ENCODE measurements at places on chromosomes 16 and 17.

GRCh38 chr16:30715750-30716445 lies 16.9 kb downstream of the SRCAP start:
- peak; percentile 17 for DNase-seq

DNA sequence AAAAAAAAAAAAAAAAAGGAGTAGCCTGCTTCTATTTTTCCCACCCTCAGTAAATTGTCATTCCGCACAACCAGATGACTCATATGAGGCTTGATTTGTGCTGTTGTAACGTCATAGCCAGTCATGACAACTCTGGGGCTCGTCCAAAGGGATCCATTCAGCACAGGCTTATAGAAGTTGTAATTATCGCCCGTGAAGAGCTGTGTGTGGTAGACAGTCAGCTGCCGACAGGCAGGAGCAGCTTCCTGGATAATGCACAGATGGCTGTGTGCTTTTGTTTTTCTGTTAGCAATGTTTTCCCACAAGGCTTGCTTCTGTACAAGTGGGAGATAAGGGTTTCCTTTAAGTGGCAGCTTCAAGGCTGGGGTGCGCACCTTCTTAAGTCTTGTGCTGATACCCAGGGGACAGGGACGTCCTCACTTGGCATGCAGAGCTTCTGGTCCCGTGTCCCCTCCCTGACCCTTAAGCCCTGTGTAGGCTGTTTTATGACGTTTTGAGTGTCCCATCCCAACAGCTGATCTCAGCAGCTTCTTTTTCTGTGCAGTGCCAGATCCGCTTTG lies 26.0 kb downstream of the SNX29 start:
- DNase-seq = no peak

GRCh38 chr17:73719588-73720071 lies 75.4 kb upstream of the SDK2 start:
- no peak for DNase-seq

GRCh38 chr16:66798161-66798560 lies 3.2 kb downstream of the TERB1 start:
- DNase-seq = no peak

- DNase-seq = peak; percentile 9
Observed at GRCh38 chr17:18315562-18315922, 449 bp downstream of the SMCR8 start.

DNA sequence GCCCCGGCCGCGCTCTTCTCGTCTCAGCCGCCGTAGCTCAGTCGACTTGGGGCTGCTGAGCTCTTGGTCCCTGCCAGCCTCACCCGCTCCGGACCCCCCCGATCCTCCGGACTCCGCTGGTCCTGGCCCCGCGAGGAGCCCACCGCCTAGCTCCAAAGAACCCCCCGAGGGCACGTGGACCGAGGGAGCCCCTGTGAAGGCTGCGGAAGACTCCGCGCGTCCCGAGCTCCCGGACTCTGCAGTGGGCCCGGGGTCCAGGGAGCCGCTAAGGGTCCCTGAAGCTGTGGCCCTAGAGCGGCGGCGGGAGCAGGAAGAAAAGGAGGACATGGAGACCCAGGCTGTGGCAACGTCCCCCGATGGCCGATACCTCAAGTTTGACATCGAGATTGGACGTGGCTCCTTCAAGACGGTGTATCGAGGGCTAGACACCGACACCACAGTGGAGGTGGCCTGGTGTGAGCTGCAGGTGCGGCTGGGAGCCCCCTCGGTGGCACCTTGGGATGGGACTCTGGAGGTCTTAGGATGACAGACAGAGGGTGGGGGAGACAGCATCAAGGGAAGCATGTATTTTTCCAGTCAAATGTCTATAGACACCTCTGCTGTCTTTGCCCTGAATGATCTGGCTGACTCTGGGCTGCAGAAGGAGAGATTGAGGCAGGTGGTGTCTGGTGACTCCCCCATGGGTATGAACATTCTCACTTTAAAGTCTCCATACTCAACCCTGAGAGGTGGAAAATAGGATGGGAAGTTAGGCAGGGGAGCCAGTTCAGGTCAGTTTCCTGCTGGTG lies 635 bp downstream of the WNK4 start:
- DNase-seq = no peak

- no peak for DNase-seq
Observed at GRCh38 chr17:78185981-78186691, 716 bp downstream of the TK1 start.

GRCh38 chr16:86379505-86379846 lies 130.9 kb upstream of the FOXF1 start:
- DNase-seq = no peak

GRCh38 chr16:1532771-1533170 lies 695 bp upstream of the TMEM204 start:
- no peak for DNase-seq

- DNase-seq = no peak
Observed at GRCh38 chr17:77535435-77535834, 394.7 kb downstream of the SEC14L1 start.

- DNase-seq = no peak
Observed at GRCh38 chr17:7880076-7880868, 8.3 kb upstream of the CHD3 start.

- DNase-seq = no peak
Observed at GRCh38 chr16:35745191-35745590, 2285.8 kb downstream of the TP53TG3F start.

- DNase-seq = no peak
Observed at GRCh38 chr16:57804111-57804837, 2.0 kb upstream of the KIFC3 start.

DNA sequence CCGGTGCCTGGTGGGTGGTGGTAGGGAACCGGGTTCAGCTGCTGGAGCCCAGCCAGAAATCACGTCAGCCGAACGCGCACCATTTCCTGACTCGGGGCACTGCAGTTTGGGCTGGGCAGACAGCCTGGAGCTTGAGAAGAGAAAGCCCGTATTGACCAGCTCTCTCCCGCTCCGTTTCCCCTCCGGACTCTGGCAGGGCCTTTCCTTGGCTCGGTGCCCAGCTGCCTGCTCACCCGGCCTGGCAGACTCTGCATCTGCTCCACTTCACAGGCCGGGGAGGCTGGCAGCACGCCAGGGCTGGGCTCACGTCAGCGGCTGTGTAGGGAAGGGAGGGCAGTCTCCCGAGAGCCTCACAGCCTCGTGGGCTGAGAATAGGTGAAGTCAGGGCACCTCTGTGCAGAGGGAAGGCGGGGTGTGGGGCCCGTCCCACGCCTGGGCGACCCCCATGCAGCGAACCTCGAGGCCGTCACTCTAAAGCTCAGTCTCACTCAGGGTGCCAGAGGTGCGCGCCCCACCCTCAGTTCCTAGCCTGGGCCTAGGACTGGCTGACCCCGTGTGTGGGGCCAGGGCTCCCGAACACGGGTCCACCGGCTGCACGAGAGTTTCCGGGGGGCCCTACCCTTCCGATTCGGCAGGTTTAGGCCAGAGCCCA lies 59.1 kb downstream of the OR1D5 start:
- DNase-seq = peak; percentile 23

DNA sequence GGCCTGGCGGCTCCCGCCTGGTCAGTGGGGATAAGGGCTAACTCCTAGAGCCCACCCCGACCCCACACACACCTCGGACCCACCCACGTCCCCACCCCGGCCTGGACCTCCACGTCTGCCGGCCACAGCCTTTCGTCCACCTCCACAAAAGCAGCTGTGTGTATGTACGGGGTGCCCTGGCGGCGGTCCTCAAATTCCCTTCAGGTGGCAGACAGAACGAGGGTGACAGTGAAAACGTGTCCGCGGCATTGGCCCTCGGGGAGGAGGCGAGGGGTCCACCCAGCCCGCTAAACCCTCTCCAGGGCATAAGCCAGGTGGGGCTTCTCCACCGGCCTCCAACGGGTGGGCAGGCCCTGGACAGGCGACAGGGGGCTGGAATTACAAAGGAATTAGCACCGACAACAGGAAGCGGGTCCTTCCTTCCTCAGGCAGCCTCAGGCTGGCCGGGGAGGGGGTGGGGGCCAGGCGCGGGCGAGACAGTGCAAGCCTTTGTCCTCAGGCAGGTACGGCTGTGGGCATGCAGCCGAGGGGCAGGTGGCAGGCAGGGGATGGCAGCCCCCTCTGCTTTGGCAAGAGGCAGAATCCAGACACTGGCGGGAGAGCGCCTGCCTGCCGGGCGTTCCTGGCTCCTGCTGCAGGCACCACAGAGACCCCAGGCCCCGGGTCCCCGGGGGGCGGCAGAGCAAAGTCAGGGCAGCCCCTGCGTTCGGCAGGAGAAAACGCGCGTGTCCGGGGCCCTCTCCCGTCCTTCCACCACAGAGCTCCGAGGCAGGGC lies 12.3 kb upstream of the PITPNA start:
- no peak for DNase-seq

DNA sequence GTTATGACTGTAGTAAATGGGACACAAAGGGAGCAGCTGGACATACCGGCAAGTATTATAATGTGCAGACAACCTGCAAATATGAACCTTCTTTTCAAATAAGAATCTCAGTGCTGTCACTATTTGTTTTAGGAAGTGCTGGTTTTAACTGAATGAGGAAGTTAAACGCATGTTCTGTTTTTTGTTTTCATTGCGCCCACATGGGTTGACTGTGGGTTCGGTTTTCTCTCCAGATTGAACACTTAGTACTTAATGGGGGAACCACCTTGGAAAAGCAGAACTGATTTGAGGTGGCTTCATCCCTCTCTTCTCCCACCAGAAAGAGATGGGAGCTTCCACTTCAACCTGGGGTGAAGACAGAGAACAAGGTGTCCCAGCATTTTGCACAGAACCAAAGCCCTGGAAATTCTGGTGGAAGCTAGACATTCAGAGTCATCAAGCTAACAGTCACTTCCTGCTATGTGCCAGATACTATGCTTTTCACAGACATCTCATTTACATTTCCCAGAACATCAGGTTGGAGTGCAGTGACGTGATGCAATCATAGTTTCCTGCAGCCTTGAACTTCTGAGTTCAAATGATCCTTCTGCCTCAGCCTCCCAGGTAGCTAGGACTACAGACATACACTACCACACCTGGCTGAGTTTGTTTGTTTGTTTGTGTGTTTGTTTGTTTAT lies 149.8 kb downstream of the CDH13 start:
- no peak for DNase-seq

DNA sequence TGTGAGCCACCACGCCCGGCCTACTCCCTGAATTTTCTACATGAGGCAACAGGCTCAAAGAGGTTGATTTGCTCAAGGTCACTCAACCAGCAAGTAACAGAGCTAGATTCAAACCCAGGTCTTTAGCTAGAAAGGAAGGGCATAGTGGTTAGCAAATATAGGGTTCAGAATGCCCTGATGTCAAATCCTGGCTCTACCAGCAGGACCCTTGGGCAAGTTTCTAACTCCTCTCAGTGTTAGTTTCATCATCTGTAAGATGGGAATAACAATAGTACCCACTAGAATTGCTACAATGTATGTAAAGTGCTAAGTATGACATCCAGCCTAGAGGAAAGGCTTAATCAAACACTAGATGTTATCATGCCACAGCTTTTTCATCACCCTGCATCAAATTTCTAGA lies 19.1 kb upstream of the CYB5B start:
- DNase-seq = no peak

DNA sequence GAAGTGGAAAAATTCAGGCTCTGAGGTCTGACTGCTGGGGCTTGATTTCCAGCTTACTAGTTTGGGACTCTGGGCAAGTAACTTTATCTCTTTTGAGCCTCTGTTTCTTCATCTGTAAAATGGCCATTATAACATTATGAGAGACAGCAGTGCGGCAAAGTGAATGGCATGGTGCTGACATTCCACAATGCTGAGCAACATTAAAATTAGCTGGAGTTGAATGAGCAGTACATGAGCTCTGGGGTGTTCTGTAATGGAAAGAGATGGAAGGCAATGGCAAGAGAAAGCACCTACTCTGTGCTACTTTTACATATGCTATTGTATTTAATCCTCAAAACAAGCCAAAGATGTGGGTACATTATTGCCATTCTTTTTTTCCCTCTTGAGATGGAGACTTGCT lies 535.7 kb upstream of the CDH11 start:
- no peak for DNase-seq

DNA sequence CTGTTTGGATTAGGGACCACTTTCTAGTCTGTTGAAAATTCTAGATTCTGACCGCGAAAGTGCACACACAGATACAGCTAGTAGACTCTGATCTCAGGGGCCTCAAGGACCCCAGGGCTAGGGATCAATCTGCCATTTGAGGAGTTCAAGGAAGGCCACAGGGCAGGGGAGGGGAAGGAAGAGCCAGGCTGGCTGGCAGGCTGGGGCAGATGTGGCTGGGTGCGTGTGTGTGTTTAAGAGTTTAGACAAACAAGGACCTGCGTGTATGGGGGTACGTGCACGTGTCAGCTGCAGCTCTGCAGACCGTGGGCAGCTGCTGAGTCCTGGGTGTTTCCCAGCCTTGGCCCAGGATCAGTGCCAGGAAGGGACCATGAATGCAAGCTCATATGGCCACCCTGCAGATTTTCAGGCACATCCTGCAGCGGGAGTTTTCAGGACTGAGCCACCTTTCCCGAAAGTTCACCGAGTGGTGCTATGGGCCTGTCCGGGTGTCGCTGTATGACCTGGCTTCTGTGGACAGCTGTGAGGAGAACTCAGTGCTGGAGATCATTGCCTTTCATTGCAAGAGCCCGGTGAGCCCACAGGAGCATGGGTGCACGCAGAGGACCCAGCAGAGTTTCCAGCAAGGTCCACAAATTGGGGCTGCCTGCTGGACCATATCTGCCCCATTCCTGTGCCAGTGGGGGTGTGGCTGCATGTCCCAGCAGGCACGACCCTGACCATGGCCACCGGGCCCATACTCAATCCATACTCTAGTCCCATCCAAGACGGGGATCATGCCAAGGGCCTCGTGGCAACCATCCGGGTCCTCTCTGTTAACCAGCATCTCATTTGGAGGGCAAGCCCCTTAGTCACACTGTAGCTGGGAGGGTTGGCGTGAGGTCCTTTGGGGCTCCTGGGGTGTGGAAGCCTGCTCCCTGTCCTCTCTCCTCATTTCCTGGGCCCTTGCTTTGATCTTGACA lies 10.6 kb downstream of the TRPV2 start:
- DNase-seq = no peak

DNA sequence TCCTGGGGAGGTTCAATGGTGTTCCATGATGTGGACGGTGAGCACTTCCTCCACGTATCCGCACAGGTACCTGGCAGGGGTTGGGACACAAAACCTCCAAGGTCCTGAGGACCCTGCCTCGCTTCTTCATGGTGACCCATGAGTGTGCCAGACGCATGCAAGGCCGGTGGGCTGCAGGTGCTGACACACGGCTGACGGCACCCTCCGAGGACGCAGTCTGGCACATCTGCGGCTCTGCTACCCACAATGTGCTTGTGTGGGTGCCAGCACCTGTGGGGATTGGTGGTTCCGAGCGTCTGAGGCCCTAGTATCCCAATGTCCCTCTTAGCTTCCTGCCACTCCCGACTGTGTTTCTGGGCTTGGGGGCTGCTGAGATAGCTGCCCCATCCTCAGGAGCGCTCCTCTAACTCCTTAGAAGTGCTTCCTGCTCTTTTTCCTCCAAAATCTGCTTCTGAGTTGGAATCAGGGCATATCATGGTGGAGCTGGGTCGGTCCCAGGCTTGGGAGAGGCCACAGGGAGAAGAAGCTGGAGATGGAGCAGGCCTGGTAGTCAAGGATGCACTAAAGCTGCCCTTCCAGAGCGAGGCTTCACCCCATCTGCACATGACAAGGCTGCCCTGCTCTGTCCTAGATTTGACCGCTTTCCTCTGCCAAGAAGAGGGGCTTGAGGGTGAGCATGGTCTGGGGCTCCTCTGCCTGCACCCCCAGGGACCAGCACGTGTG lies 1.6 kb downstream of the CYGB start:
- DNase-seq = no peak

Data from stimulated activated CD4-positive, alpha-beta T cell treated with anti-CD3 and anti-CD28 coated beads, Interleukin-12 subunit alpha, Interleukin-12 subunit beta, amount 100 ng/mL, for 24 hours (primary cell).